IPS DF 6.9 (cell line): ENCODE measurements at places on chromosomes 16 and 17.

DNA sequence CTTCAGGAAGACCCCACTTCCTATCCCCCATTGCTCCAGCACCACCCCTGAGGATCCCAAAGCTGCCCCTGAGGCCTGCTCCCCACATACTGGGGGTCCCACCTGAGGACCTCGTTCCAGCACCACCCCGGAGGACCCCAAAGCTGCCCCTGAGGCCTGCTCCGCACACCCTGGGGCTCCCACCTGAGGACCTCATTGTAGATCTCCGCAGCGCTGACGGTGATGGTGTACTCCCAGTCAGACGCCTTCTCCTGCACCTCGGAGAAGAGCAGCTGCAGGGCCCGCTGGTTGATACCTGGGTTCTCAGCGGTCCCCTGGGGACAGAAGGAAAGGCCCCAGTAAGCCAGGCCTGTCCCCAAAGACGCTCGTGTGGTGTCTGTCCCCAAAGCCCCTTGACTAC, 26.4 kb downstream of the KATNB1 start:
- no peaks in the 10 kb centered on the region for H3K36me3 ChIP-seq
- H3K4me1 ChIP-seq, result peaks cover 13% of the 10 kb centered on the region
- no peaks in the 10 kb centered on the region for H3K27me3 ChIP-seq
- DNase-seq, result no peak
- H3K4me3 ChIP-seq, result no peak overlapping the region
- no peak overlapping the region for H3K27ac ChIP-seq

DNA sequence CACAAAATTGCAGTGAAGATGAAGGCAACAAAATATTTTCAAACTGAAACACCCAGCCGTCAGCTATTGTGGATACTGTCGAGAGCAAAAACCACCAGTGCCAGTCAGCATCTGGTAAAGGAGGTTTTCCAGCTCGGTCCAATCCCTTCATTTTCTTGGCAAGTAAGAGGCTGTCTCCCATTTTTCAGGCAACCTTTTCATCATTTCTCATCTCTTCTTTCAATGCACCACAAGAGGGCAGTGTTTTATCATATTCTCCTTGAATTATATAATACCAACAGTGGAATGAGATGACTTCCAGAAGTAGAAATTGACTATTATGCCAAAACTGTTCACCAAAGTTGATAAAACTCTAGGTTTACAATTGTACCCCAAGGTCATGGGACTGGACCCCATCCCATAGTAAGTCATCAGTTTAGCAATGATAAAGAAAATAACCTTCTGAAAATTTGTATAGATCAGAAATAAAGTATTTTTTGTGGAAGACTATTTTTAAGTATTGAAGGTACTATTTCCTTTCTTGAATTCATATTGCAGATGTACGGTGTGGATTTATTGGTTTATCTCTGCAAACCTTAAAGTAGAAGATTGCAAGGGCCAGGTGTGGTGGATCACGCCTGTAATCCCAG, 16.8 kb downstream of the NQO1 start:
- no peak overlapping the region for H3K4me3 ChIP-seq
- no peaks in the 10 kb centered on the region; the same call in 1 of the 2 replicates for H3K36me3 ChIP-seq
- no peaks in the 10 kb centered on the region for H3K4me1 ChIP-seq

DNA sequence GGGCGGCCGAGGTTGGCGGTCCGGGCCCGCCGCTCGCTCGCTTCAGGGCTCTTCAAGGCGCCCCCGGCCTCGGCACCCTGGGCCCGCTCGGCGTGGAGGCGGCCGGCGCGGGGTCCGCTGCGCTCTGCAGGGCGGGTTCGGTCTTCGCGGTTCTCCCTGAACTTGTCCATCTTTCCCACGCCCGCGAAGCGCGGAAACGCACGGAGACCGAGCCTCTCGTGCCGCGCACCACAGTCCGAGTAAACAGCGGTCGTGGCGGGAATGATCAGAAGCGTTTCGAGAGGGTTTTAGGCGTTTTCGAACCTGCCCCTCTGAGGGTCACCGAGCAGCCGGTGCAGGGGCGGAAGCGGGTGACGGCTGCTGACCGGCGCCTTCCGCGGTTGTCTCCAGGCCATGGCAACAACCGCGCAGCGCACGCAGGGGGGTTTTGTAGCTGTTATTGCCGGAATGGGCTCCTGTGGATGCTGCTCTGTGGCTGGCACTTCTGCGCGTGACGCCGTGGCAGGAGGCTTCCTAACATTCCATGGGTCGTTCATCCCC, 414 bp downstream of the NARF start:
- H3K36me3 ChIP-seq, result peaks cover 4% of the 10 kb centered on the region; the same call in 1 of the 2 replicates
- 0 out of 2 replicates have a peak, but pooled peaks cover 1% of the 10 kb centered on the region for H3K4me1 ChIP-seq
- H3K27me3 ChIP-seq, result no peaks in the 10 kb centered on the region
- H3K4me3 ChIP-seq, result peak overlapping the region; percentile 93

DNA sequence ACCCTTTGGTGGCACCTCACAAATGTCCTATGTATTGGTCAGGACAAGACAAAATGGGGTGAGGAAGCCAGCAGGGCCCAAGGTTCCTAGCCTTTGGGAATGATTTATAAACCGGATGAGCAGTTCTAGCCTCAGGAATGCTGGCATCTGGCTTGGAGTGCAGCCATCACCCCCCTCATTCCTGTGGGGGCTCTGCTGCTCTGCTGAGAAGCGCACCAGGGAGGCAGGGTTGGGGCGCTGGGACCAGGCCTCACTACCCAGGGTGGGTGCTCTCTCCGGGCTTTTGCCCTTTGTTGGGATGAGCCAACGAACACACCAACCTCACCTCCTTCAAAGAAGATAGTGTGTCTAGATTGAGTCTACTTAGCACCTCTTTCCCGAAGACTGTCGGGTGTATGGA, 39.2 kb downstream of the TMEM11 start:
- H3K4me3 ChIP-seq, result no peak overlapping the region
- no peaks in the 10 kb centered on the region for H3K36me3 ChIP-seq
- no peak for DNase-seq

GRCh38 chr16:4147236-4147635, 31.0 kb upstream of the ADCY9 start:
- H3K4me1 ChIP-seq, result no peaks in the 10 kb centered on the region
- H3K27ac ChIP-seq, result no peak overlapping the region
- H3K27me3 ChIP-seq, result no peaks in the 10 kb centered on the region
- H3K36me3 ChIP-seq, result no peaks in the 10 kb centered on the region
- no peak overlapping the region for H3K4me3 ChIP-seq

- H3K36me3 ChIP-seq, result no peaks in the 10 kb centered on the region
- no peak for DNase-seq
- H3K27ac ChIP-seq, result no peak overlapping the region
- no peak overlapping the region for H3K4me3 ChIP-seq
- peaks cover 1% of the 10 kb centered on the region; the same call in 1 of the 2 replicates for H3K4me1 ChIP-seq
- no peaks in the 10 kb centered on the region for H3K27me3 ChIP-seq
Measured at GRCh38 chr17:12571606-12572005, 94.1 kb upstream of the MYOCD start.

- H3K27me3 ChIP-seq, result no peaks in the 10 kb centered on the region
- H3K4me1 ChIP-seq, result no peaks in the 10 kb centered on the region
- DNase-seq, result no peak
Measured at GRCh38 chr16:81216706-81217105, 21.8 kb upstream of the BCO1 start.

- no peaks in the 10 kb centered on the region for H3K36me3 ChIP-seq
- no peaks in the 10 kb centered on the region for H3K27me3 ChIP-seq
- H3K4me1 ChIP-seq, result peaks cover 11% of the 10 kb centered on the region
- no peak for DNase-seq
- H3K27ac ChIP-seq, result no peak overlapping the region
Measured at GRCh38 chr17:81941484-81942166, 4.5 kb upstream of the PYCR1 start.

GRCh38 chr17:49944273-49944870, 24.6 kb upstream of the DLX4 start:
- H3K36me3 ChIP-seq, result no peaks in the 10 kb centered on the region
- no peak overlapping the region for H3K27ac ChIP-seq
- H3K27me3 ChIP-seq, result no peaks in the 10 kb centered on the region
- H3K4me3 ChIP-seq, result no peak overlapping the region

DNA sequence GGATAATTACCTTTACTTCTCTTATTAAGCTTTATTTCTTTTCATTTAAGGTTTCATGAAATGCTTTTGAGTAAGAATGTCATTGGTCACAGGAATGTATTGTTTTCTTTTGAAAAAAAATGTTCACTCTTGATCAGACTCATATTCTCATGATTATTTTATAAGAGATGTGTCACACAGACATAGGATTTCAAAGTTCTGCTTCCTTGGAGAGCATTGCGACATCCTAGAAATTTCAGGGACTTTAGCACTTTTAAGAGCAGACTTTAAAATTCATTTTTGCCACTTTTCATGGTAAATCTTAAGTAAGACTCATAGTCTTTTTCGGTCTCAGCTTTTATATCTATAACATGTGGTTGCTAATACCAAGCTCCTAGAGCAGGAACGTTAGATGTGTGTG, 314.7 kb downstream of the CDH8 start:
- no peak for DNase-seq
- H3K4me1 ChIP-seq, result no peaks in the 10 kb centered on the region
- H3K4me3 ChIP-seq, result no peak overlapping the region
- no peaks in the 10 kb centered on the region for H3K36me3 ChIP-seq
- no peaks in the 10 kb centered on the region for H3K27me3 ChIP-seq

DNA sequence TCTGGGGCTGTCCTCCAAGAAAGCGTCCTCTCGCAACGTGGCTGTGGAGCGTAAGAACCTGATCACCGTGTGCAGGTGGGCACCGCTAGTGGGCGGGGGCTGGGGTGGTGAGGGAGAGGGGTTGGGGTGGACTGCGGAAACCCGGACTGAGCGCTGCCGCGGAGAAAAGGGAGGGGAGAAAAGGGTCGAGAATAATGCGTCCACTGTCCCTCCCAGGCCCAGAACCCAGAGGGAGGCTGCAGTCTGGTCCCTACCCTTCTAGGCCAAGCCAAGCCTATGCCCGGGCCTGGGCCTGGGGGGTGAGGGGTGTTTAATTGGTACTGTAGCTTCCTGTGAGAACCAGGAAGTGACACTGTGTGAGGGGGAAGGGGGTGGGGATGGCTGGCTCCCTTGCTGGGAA, 464 bp downstream of the RUNDC3A start:
- peaks cover 12% of the 10 kb centered on the region for H3K4me1 ChIP-seq
- no peak overlapping the region for H3K27ac ChIP-seq
- no peak for DNase-seq
- H3K36me3 ChIP-seq, result no peaks in the 10 kb centered on the region
- no peaks in the 10 kb centered on the region; the same call in 1 of the 2 replicates for H3K27me3 ChIP-seq
- peak overlapping the region; percentile 28; the same call in 1 of the 2 replicates for H3K4me3 ChIP-seq

DNA sequence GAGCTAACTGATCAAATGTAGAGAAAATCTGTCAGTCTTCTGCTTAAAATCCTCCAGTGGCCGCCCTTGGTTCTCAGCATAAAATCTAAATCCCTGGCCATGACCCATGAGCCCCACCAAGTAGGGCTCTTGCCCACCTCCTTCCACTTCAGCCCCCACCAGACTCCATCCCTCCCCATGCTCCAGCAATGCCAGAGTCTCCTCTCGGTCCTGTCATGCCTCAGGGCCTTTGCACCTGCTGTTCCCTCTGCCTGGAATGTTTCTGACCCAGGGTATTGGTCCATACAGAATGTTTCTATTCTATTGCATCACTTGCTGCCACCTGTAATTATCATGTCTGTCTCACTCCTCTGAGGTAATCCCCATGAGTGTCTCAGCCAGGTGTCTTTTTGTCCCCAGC, 22.4 kb downstream of the FA2H start:
- peaks cover 6% of the 10 kb centered on the region for H3K4me1 ChIP-seq
- DNase-seq, result no peak
- no peaks in the 10 kb centered on the region for H3K27me3 ChIP-seq
- H3K36me3 ChIP-seq, result no peaks in the 10 kb centered on the region; the same call in 1 of the 2 replicates
- no peak overlapping the region for H3K4me3 ChIP-seq

- H3K36me3 ChIP-seq, result no peaks in the 10 kb centered on the region
- no peaks in the 10 kb centered on the region for H3K4me1 ChIP-seq
- no peak overlapping the region for H3K27ac ChIP-seq
- H3K4me3 ChIP-seq, result no peak overlapping the region
- DNase-seq, result peak; percentile 27
- no peaks in the 10 kb centered on the region for H3K27me3 ChIP-seq
Measured at GRCh38 chr16:6643080-6643686, 689.5 kb upstream of the RBFOX1 start.

DNA sequence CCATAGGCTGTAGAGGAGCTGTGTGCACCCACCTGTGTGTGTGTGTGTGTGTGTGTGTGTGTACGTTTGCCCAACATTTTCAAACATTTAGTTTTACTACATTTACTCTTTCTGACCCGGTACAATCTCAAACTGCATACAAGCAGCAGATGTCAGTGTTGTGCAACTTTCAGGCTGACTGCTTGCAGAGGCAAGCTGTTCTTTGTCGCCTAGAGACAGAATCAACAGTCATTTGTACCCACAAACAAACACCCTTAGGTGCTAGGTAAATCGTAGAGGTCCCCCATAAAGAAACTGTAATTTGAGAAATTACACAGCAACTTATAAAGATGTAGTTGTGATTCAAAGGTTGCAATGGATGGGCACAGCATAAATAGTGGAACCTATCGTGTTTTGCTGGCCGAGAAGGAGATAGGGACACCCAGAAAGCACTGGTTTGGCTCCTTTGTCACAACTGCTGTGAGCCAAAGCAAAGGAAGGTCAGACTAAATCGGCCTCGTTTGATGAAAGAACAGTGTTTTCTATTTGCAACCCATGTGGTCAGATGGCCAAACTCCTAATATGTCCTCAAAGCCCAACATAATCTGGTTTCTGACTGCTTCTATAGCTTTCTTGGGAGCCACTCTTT, 478.4 kb downstream of the TOX3 start:
- peaks cover 2% of the 10 kb centered on the region; the same call in 1 of the 2 replicates for H3K4me1 ChIP-seq
- peak; percentile 20 for DNase-seq
- H3K4me3 ChIP-seq, result no peak overlapping the region
- no peaks in the 10 kb centered on the region for H3K36me3 ChIP-seq
- no peaks in the 10 kb centered on the region for H3K27me3 ChIP-seq

GRCh38 chr16:82331974-82332750, 162.1 kb upstream of the MPHOSPH6 start:
- H3K36me3 ChIP-seq, result no peaks in the 10 kb centered on the region
- DNase-seq, result no peak
- H3K4me3 ChIP-seq, result no peak overlapping the region
- no peaks in the 10 kb centered on the region for H3K27me3 ChIP-seq

DNA sequence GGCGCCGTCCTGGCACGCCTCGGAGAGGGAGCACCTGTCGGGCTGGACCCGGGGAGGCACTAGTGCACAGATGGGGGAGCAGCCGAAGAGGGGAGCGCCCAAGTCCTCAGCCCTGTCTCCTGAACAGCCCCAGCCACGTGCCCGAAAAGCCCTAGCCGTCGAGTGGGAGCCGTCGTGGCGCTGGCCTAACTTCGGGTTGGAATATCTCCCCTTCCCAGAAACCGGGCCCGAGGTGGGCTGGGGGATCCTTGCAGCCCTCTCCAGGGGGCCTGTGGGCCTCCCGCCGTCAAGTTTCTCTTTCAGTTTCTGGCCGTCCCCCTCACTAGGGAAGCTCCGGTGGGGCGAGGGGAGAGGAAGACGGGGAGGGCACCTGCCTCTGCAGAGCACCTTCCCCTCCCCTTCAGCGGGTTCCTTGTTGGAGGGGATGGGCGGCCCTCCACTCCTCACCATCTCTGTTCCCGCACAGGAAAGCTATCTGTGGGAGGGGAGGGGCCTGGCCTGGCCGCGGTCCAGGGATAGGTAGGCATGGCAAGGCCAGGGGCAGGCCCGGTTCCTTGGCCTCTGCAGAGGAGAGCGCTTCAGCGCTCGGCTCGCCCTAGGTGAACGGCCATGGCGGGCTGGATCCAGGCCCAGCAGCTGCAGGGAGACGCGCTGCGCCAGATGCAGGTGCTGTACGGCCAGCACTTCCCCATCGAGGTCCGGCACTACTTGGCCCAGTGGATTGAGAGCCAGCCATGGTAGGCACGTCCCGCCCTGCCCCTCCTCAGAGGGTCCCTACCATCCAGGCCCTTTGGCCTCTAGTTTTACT, 709 bp downstream of the STAT5A start:
- DNase-seq, result no peak
- peak overlapping the region; percentile 29; the same call in 1 of the 2 replicates for H3K4me3 ChIP-seq
- no peaks in the 10 kb centered on the region for H3K36me3 ChIP-seq
- H3K27ac ChIP-seq, result no peak overlapping the region
- H3K27me3 ChIP-seq, result peaks cover 3% of the 10 kb centered on the region; the same call in 1 of the 2 replicates
